ENCODE measurements at places on chromosomes 1 and 21.
A peak's percentile ranks its signal among the peaks of the same experiment; 100 is the strongest.

DNA sequence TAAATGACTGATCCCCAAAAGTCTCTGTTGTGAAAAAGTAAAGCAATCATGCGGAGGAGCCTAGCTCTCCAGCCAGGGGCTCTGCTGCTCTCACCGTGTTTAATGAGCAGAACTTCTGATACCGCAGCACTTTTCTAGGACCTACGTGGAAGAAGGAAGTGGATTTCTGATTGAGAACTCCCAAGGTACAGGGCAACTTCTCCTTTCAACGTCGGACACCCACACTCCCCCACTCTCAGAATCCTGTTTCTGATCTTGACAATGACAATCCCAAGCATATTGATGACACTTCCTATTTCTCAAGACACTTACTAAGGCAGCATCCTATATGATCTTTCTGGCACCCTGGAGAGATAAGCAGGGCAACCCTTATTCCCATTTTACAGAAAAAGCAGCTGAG is 78.4 kb downstream of the PROX1 start:
- no peak for DNase-seq

DNA sequence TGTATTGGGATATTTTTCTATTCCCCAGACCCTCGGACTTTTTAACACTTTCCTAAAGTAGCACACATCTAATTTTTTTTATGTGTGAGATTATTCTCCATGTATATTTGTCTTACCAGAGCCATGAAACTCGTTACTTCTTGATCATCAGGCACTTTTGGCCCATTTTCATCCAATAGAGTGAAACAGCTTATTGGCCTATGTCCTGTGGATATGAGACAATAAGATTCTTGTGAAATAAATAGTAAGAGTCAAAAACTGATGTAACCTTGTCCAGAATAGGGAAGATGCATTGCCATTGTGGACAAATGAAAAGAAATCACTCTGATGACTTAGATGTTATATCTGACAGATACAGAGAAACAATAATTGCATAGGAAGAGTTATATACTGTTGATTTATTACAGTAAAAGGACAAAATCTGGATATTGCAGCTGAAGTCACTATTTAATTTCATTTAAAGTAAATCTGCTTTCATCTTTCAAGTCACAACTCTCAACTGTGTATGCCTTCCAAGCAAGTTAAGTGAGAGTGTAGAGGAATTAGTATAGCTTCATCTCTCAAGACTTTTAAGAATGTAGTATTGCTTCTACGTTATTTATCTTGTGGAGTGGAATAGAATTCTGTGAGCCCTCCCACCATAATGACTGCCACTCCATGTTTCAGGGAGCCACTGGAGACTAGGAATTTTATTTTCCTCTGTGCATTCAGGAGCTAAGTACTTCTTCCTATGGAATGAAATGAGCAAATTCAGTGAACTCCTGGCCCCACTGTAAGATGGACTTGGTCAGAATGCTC is 86.9 kb downstream of the ADAMTS1 start:
- no peak for DNase-seq

- DNase-seq: no peak
Measured at GRCh38 chr21:31201548-31201947, 142.5 kb downstream of the TIAM1 start.

- no peak for DNase-seq
Measured at GRCh38 chr1:218312509-218312908, 27.4 kb downstream of the RRP15 start.

GRCh38 chr1:65277605-65278347 is 31.6 kb upstream of the DNAJC6 start:
- DNase-seq: no peak

DNA sequence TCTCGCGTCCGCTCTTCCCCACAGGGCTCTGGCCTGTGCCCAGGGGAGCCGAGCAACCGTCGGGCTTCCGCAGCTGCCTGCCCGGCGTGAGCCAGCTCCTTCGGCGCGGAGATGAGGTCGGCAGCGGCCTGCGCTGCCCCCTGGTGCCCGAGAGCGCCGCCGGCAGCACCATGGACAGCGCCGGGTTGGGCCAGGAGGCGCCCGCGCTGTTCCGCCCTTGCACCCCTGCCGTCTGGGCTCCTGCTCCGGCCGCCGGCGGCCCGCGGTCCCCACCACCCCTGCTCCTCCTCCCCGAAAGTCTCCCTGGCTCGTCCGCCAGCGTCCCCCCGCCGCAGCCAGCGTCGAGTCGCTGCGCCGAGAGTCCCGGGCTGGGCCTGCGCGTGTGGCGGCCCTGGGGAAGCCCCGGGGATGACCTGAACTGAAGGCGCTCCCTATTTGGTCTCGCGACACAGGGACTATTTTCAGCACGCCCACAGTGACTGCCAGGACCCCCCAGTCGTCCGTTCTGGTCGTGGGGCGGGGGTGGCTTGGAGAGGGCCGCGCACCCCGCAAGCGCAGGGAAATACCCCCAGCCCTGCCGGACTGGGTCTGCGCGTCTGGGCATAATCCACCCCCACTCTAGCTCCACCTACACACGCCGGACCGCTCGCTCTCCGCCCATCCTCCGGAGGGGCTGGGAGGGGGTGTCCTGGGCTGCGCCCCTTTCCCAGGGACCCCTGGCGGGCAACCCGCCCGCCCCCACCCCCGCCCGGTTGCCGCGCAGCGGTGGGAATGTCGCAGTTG is 1.3 kb downstream of the HES3 start:
- DNase-seq: peak; percentile 37

- no peak for DNase-seq
Measured at GRCh38 chr1:192702212-192702902, 66.4 kb downstream of the RGS13 start.

DNA sequence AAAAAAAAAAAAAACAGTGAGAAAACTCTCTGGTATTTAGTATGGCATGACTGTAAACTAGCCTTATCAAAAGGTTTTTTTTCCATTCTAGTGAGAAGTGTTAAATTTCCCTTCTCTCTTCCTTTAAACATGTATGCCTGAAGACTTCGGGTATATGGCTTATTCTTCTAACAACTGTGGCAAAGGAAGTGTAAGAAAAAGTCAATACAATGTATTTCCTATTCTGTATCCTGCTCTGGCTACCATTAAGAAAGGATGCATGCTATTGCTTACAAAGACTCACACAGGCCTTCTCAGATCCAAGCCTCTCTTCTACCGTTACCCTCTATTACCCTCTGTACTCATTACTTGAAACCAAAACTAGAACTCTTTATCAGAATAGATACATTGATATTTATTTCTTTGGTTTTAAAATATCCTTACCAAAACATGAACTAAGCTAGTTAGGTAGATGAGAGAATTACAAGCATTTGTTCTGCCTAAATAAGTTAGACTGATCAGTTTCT is 8.4 kb downstream of the CEPT1 start:
- no peak for DNase-seq

- peak; percentile 78 for DNase-seq
Measured at GRCh38 chr1:18907021-18907916, 4.9 kb upstream of the ALDH4A1 start.
